ENCODE measurements at places on chromosomes 1 and 21.

DNA sequence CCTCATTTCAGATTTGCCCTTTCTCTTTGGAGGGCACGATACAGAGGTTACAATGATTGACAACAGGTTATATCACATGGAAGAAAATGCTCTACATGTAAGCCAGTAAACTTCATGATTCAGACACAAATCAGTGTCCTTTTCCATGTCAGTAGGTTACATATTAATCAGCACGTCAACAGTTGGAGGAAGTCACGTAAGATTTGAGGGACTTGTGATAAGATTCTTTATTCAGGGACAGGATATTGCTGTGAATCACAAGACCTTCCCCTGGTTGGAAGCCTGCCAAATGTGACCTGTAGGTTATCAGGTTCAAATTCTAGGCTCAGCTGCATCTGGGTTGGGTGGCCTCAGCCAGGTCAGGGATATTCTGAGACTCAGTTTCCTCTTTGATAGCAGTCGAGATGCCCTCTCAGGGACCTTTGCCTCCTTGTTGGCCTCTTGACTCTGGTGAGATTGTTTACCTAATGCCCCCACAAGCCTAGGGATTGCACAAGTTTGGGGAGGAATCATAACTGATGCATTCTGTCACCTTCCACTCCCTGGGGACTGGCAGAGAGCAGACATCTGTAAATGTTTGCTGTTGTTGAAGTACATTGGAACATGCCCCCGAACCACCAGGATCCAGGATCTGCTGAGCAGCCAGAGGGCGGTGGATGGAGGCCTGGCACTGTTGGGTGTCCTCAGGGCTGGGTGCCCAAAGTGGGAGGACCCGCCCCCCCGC lies 31.9 kb downstream of the SERINC2 start:
- DNase-seq, result no peak

DNA sequence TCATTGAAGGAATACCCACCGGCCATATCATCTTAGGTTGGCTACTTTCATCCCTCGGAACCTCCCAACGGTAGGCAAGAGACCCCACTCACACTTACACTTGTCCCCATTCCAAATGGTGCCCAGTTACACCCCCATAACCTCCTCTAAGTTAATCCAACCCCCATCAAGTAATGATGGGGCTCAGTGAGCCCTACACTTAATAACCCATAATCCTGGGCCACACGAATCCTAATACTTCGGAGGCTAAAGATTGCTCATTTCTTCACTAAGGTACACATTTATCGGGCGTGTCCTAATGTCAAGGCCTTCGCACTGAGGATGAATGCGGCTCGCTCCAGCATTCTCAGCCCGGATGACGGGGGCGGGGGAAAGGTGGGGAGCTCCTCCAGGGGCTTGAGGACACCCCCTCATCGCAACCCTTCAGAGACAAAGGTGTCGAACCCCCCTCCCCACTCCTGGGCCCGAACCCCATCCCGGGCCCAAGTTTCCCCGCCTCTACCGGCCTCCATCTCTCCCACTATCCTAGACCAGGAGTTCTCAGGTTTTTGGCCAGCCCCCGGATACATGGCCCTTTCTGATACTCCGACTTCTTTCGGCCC lies 435 bp downstream of the ILF2 start:
- no peak for DNase-seq

DNA sequence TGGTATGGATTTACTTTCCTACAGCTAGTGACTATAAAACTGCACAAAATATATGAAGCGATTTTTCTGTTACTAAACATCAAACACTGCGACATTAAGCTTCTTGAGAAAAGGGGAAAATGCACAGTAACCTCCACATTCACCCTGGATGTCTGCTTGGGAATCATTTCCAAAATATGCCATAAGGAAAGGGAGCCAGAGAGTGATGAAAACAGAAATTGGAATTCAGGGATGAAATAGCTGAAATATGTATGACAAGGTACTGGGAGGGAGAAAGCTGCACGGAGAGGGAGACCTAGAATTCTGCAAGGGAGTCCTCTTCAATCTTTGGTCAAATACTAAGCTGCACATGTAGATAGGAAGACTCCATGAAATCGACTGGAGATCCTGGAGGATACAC lies 31.6 kb upstream of the RAB3GAP2 start:
- no peak for DNase-seq

GRCh38 chr1:88186911-88187310 lies 497.2 kb upstream of the PKN2 start:
- DNase-seq, result no peak

DNA sequence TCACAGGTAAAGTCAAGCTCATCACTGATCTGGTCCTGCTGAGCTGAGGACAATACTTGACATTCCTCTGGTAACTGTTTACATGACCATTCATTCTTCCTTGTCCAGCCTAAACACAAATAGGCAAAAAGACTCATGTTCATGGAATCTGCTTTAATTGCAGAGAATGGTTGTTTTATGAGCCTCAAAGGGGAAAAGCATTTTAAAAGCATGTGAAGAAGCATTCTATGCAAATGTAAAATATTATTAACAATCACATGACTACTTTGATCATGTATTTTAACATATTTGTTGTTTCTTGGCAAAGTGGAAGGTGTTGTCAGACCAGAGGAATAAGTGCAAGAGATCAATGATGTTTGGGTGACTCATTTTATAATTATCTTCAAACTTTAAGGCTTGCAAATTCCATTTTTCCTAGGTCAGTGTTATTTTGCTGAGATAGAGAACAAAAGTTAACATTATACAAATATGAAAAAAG lies 133.7 kb downstream of the RUNX1 start:
- DNase-seq, result no peak

DNA sequence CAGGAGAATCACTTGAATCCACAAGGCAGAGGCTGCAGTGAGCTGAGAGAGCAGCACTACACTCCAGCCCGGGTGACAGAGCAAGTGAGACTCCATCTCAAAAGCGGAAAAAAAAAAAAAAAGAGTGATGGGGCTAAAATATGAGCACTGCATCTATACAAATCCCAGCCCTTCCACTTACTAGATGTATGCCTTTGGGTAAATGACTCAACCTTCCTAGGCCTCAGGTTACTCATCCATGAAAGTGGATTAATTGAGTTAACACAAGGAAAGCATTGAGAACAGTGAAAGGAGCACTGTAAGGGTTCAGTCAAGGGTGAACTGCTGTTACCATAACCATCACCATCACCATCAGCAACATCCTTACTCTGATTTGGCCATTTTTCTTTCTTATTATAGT lies 226.4 kb upstream of the C8B start:
- peak; percentile 39 for DNase-seq

DNA sequence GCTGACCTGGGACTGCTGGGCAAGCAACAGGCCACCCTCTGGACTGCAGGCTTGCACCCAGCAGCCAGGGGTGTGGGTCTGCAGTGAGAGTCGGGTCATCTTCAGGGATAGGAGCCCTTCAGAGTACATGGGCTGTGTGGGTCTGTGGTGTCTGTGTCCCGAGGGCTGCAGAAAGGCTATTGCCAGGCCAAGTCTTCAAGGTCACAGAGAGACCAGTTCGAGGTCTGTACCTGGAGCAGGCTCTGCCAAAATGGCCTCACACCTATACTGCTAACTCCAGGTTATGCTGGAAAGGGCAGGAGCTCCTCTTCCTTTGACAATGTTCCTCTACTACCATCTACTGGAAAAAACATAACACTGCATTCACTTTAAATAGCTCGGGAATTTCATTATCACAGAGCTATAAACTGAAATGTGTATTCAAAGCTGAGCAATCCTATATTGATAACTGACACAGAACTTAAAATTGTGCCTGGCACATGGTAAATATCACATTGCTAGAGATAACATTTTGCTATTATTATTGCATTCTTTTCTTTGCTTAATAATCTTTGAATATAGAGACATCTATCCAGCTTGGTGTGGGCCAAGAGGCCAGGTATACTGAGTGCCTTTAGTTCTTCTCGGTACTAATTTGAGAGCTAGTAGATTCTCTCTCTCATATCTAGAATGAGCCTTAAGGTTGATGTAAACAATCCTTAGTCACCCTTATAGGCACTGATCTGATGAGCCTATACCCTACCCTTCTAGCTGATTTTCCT lies 6.9 kb upstream of the DNAH14 start:
- peak; percentile 37 for DNase-seq

- DNase-seq, result no peak
Observed at GRCh38 chr1:213690341-213690917, 297.3 kb upstream of the PROX1 start.

DNA sequence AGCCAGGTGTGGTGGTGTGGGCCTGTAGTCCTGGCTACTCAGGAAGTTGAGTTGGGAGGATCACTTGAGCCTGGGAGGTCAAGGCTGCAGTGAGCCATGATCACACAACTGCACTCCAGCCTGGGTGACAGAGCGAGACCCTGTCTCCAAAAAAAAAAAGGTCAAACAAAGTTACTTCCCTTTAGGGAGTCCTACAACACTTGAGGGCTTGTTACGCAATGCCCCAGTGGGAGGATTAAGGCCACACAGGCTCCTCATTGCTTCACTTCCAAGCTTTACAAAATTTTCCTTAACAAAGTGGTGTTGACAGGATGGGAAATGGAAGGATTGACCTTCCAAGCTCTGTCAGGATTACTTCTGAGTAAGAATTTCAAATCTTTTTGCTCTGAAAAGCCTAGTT lies 6.2 kb upstream of the EXTL1 start:
- DNase-seq, result no peak

- no peak for DNase-seq
Observed at GRCh38 chr1:228415221-228415620, 1.4 kb downstream of the TRIM17 start.

- no peak for DNase-seq
Observed at GRCh38 chr1:190906206-190906725, 428.6 kb upstream of the BRINP3 start.

DNA sequence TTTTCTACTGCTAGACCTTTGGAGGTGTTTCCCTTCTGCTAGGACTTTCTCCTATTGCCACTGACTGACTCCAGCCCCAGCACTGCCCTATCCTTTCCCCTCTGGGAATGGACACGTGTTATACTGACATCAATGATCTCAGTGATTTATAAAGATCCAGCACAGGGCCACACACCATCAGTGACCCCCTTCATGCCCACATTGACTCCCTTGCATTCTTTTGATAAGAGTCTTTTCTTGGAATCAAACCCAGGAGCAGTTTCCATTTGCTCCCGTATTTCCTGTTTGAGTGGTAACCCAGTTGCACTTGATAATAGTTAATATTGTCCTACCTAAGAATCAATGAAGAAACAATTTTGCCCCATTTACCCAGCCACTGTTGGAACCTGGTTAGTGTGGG lies 501.0 kb upstream of the USP24 start:
- no peak for DNase-seq

DNA sequence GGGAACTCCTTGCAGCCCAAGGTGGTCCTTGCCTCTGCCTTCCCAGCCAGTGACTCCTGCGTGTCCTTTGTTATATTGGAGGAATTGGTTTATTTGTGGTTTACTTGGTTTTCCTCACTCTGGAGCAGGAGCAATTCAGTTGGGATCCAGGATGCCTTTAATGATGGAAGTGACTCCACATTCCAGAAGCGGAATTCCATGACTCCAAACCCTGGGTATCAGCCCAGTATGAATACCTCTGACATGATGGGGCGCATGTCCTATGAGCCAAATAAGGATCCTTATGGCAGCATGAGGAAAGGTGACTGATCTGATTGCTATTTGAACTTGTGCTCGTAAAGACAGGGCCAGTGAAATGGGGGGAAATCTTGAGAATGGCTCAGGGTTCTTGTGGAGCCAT lies 15.1 kb upstream of the PIGV start:
- no peak for DNase-seq

- peak; percentile 5 for DNase-seq
Observed at GRCh38 chr1:32891241-32891570, 4.9 kb downstream of the HPCA start.

- no peak for DNase-seq
Observed at GRCh38 chr1:247679639-247680038, at the start of gene OR13G1. Gene OR13G1, minus strand, starts transcription at chr1:247679739. Its CDS starts 6,698 bp downstream, at chr1:247673041.

GRCh38 chr21:38760017-38760761 lies 45.5 kb upstream of the ETS2 start:
- no peak for DNase-seq

GRCh38 chr1:103326595-103326994 lies 198.9 kb upstream of the RNPC3 start:
- no peak for DNase-seq

DNA sequence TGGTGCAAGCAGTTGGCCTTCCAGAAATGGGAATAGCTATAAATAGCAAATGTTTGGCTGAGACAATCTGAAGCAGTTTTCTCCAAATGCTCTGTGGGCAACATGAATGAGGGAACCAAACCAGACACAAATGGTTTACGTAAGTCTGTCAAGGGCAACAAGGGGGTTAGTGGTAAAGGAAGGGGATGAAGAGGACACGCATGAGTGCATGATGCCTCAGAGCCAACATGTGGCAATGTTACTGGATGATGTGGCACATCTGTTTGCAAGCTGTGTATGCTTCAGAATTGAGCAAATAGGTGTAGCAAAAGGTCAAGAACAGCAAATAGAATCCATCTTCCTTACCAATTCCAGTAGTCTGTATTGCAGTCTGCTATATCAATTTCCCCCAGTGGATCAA lies 76.3 kb upstream of the LMO4 start:
- no peak for DNase-seq

DNA sequence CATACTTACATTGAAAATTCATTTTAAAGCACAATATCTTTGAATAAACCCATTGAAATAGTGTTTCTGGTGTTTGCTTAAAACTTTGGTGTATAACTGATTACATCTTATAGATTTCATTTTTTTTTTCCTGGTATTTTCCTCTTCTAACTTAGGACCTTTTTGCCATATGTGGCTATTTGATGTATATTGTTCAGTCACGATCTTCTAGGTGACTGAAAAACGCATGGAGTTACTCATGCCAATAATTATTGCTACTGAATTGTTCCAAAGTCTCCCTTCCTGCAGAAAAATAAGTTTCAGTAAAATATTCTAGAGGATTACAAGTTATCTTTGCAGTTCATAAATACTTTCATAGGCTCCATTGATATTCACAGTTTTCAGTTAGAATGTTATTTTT lies 22.9 kb upstream of the C1orf105 start:
- DNase-seq, result no peak

GRCh38 chr1:23896491-23896890 lies 16.7 kb downstream of the CNR2 start:
- DNase-seq, result no peak

GRCh38 chr1:39808784-39809517 lies 20.3 kb upstream of the BMP8B start:
- DNase-seq, result no peak

GRCh38 chr1:245772325-245772724 lies 617.5 kb downstream of the KIF26B start:
- DNase-seq, result no peak

DNA sequence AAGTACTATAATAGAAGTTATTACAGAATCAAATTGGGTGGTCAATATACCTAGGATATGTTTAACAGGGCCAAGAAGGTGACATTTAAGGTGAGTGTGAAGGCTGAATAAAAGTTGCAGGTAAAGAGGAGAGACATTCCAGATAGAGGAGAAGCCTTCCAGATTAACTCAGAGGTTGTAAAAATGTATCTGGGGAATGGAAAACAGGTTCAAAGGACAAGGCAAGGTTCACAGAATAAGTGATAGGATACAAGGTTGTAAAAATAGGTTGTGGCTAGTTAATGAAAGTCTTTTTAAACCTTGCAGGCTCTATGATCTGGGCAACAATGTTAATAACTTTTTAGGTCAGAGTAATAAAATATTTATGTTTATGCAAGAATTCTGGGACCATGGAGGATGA lies 40.2 kb downstream of the FUBP1 start:
- DNase-seq, result no peak

Data from retina (tissue), 1 donor.